T-helper 1 cell (primary cell): ENCODE measurements at places on chromosomes 3 and 15.

- no peak for DNase-seq
These were observed 145.8 kb upstream of the NECTIN3 start for GRCh38 chr3:110925798-110926197.

DNA sequence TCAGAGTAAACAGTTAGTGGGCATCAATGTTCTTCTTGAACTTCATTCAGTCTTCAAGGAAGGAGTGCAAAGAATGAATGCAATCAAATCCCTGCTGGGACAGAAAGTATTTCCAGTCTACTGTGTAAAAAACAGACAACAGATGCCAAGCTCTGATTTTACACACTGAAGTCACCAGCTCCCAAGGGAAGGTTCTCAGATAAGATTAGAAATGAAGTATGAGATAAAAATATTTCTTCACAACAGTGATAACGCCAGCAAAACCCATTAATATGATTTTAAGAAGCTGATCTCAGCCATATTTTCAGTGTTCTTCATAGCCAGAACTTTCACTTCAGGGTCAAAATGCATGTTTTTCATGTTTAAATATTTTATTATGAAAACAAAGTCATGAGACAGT, 265.6 kb downstream of the CTNNB1 start:
- DNase-seq = no peak

DNA sequence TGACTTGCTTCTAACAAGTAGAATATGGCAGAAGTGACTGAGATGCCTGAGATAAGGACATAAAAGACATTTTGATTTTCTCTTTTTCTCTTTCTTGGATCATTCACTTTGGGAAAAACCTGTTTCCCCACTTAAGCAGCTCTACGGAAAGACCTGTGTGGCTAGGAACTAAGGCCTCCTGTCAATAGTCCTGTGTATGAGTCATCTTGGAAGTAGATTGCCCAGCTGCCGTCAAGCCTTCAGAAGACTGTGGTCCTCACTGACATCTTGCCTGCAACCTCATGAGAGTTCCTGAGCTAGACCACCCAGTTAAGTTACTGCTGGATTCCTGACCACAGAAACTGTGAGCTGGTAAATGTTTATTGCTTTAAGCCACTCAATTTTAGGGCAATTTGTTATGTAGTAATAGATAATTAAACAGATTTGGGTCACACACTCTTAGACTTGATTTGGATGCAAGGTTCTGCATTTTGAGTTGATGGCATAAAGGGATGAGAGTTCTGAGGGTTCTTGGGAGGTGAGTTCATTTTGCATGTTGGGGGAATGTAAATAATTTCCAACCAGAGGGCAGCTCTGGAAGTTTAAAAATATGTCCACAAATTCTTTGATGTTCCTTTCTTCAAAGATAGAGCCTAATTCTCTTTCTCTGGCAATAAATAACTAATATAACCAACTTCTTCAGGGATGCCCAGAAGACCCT, 229.2 kb downstream of the SQOR start:
- no peak for DNase-seq

- DNase-seq = no peak
These were observed 144.6 kb downstream of the MCTP2 start for GRCh38 chr15:94375997-94376396.

DNA sequence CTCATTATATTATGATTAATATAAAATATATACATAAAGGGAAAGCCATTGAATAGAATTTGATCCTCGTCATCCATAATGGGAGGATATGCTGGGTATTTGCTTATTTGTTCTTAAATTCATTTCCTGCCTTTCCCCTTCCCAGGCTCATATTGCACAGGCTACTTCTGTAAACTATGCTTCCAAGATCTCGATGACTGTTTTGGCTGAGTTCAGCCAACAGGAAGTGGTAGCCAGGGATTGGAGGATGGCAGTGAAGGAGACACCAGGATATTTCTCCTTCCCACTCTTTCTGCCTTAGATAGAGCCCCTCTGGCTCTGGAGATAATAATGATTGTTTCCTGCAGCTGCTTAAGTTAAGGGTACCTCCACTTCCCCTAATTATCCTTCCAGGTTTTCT, 44.3 kb upstream of the DYNC1LI1 start:
- no peak for DNase-seq

- DNase-seq = no peak
These were observed 17.0 kb downstream of the MUC4 start for GRCh38 chr3:195794708-195795107.

DNA sequence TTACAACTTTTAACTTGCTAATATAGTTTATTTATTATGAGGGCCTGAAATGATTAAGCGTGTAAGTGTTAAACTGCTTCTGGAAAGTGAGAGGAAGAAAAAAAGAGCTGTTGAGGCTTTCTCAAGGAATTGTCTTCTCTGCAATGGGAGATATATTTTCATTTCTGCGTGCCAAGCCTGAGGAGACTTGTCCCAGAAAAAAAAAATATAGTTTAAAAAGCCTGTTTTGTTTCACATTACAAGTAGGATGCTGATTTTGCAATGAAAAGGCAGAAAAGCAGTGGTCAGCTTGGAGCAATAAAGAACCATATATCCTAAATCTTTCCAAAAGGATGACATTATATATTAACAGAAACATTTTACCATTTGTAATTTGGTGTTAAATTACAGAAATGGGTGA, 115.5 kb downstream of the GMNC start:
- DNase-seq = no peak

DNA sequence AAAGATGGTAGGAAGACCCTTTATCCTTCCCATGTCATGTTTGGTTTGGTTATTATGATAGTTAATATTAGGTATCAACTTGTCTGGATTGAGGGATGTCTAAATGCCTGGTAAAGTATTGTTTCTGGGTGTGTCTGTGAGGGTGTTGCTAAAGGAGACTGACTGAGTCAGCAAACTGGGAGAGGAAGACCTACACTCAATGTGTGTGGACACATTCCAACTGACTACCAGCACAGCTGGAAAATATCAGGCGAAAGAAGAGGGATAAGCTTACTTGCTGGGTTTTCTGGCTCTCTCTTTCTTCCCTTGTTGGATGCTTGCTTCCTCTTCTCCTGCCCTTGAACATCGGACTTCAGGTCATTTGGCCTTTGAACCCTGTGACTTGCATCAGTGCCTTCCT, 1227.6 kb upstream of the EPHA6 start:
- no peak for DNase-seq

- no peak for DNase-seq
These were observed 14.7 kb downstream of the GALNT15 start for GRCh38 chr3:16189201-16189600.

GRCh38 chr15:67303490-67304363, 49.1 kb downstream of the IQCH start:
- peak; percentile 23 for DNase-seq

- no peak for DNase-seq
These were observed 47.0 kb upstream of the LRRFIP2 start for GRCh38 chr3:37221407-37221806.

DNA sequence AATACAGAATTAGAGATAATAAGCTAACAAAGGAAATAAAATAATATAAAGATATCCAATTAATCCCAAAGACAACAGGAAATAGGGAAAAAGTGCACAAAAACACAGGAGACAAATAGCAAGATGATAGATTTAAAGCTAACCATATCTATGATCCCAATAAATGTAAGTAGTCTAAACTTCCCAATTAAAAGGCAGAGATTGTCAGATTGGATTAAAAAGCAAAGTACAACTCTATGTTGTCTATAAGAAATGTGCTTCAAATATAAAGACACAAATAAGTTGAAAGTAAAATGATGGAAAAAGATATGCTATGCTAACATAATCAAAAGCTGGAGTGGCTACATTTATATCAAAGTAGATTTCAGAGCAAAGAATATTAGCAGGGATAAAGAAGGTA, 133.1 kb upstream of the ATP2B2 start:
- DNase-seq = no peak
